ENCODE measurements at places on chromosomes 4 and X. TPM values are rescaled to one million over a fixed set of nuclear protein-coding genes. Genes with fewer than 3 reads are reported as not detected.

DSPP gene
- total RNA-seq = not detected

NRK gene
- total RNA-seq = not detected

DYNLT3 gene
- total RNA-seq = 157 TPM

NUDT10 gene
- 0.96 TPM for total RNA-seq

CTAG1B gene
- not detected for total RNA-seq

HTR2C gene
- total RNA-seq = 0.24 TPM

RASGEF1B gene
- total RNA-seq = not detected

PCYT1B gene
- total RNA-seq = 0.84 TPM

SSX2B gene
- 3.7 TPM for total RNA-seq

PABPC1L2A gene
- total RNA-seq = not detected

CXCL9 gene
- total RNA-seq = not detected

CSN1S1 gene
- total RNA-seq = not detected

DNA sequence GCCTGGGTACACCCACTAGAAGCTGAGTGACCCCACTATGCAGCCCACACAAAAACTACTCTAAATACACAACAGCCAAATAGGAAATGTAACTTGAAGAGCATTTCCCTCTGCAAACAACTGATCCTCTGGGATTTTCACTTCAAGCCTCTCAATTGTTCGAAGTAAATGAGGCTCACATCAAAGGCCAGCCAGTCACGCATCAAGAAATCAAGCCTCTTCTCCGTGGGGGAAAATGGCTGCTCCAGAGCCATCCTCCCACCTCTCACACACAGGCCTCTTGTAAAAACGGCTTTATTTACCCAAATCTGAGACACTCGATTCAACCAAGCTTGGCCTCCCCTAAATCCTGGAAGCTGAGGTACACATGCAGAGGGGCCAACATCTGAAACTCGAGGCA lies 14.3 kb downstream of the PCDH19 start:
- DNase-seq = no peak

- peak; percentile 68 for DNase-seq
Measured at GRCh38 chr4:39169426-39169825, 12.9 kb upstream of the WDR19 start.

DNA sequence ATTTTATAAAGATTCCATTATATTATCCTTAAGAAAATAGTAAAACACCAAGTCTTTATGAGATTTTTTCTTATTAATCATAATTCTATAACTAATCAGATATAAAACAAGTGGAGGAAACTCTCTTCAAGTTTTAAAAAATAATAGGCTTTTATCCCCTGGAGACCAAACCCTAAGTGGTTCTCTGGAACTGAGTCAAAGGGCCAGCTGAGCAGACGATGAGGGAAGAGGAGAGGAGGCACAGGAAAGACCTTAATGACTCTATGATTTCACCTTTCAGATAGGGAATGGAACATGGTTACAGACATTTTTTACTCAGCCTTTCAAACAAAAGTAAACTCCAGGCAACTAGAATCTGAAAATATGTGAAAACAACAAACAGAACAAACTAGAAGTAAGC lies 201.8 kb downstream of the SLC39A8 start:
- no peak for DNase-seq

DNA sequence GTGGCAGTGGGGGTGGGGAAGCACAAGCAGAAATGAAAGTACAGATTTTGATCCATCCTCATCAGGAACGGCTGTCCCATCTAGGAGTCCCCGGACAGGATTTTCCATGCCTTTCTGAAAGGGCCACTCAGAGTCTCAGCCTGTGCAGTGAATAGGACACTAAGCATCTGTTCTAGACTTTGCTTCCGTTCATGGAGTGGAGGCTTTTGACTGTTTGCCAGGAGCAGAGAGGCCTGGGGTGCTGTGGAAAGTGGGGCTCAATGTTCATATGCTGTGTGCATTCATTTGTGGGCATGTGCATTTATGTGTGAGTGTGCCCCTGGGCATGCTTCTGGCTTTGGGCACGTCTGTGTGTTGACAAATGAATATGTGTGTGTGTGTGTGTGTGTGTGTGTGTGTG lies 25.6 kb upstream of the MAMLD1 start:
- DNase-seq = peak; percentile 27

- DNase-seq = no peak
Measured at GRCh38 chr4:100977746-100978397, 369.5 kb downstream of the PPP3CA start.

- no peak for DNase-seq
Measured at GRCh38 chr4:101252721-101253120, 94.6 kb downstream of the PPP3CA start.

DNA sequence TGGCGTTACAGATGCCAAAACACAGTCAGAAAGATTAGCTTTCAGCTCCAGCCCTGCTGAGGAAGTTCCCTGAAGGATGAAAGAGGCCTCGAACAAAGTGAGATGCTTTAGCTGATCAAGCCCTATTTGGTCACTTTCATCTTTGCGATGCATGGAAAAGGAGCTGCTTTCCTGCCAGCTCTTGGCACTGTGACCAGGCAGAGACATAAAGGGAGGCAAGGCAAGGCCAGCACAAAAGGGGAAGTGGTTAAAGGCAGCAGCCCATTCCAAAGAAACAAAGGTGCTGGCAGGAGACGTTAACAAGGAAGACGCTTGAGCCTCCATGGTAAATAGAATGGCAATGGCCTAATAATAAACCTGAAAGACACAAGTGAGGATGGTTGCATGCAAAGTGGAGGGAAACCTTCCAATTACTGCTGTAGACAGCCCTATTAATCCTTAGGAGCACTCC lies 617.1 kb upstream of the INTU start:
- peak; percentile 63 for DNase-seq

- DNase-seq = peak; percentile 50
Measured at GRCh38 chrX:5681159-5681558, 547.5 kb downstream of the NLGN4X start.

DNA sequence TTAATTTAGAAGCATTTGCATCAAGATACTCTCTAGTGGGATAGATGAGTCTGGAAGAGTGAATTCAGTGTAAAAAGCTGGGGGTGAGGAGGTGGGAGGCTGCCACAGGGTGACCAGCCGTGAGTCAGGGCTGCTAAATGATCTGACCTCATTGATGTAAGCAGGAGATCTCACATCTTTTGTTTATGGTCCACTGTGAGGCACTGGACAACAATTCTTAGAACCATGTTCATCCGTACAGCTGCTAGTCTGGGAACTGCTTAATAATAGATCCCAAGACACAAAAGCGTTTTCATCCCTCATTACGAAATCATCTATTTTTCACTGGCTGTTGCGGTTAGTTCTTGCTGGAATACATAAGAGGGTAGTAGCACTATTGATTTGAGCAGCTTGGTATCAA lies 14.1 kb downstream of the KLF3 start:
- DNase-seq = peak; percentile 65

- DNase-seq = no peak
Measured at GRCh38 chrX:131988236-131988635, 34.9 kb upstream of the STK26 start.

DNA sequence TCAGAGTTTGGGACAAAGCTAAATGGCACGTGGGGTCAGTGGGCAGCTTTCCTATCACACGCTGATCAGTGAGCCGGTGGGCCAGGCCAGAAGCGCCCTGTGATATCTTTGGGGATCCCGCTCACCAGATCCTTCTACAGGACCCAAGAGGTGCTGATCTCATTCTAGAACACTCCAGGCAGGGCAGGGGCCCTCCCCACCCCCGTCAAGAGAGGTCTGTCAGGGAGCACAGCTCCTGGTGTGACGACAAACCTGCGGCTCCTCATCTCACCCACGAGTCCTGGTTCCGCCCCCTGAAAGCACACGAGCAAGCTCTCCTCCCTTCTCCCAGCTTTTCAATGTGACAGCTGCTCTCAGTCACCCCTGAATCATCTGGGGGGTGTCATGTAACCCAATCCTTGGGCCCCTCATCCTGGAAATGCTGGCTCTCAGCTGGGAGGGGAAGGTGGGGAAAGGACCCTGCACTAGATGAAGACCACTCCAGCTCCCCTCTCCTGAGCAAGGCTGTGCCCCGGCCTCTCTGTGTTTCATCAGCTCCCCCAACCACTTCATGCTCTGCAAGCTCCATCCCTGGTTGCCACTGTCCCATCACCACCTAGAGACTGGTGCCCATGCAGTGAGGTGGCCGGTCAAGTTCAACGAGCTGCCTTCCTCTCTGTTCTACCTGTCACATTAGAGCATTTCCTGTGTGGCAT lies 4.6 kb downstream of the HCFC1 start:
- no peak for DNase-seq

GRCh38 chr4:176780995-176781738 lies 11.6 kb downstream of the VEGFC start:
- DNase-seq = peak; percentile 26

DNA sequence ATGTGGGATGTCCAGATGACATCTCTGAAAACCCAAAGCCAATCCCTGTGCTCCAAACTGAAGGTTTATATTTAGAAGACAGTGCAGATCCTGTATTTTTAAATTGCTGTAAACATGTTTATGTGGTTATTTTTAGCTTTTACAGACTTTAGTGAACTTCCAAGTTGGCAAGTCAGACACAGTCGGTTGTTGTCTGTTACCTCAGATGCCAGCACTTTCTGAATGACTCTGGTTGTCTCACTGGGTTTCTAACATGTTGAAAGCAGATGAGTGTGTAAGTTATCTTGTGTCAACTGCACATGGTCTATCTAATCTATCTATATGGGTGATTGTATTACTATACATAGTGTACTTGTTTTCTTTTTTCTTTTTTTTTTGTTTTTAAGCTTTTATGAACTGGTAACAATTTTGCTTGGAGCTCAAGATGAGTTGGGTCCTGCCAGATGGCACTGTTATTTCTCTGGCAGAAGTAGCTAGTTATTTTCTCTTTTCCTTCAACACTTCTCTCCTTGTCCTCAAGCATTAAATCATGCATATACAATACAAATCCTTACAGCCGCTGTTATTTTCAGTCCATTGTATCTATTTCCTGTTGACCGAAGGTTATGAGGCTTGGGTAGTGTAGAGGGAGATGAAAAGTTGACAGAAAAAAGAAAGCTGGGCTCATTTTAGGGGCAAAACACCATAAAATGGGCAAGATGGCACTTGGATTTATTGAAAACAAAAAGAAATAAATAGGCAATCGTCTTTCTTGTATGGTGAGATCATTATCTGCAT lies 66.3 kb downstream of the GAB1 start:
- DNase-seq = peak; percentile 22

DNA sequence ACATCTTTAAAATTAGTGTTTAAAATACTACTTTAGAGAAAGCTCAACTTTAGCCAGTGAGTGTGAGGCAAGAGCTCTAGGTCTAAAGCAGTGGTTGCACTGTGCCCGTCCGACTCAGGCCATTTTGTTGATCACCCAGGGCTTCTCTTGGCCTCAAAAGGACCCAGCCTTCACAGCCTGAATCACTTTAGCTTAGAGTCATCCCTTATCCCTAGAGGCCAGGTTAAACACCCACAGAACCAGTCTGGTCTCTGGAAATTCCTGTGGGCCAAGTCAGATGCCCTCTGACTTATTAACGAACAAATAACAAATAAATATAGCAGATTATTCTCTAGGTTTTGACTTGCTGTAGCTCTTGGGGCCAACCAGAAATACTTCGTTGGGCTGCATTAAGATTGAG lies 102.3 kb downstream of the WWC2 start:
- DNase-seq = peak; percentile 42

DNA sequence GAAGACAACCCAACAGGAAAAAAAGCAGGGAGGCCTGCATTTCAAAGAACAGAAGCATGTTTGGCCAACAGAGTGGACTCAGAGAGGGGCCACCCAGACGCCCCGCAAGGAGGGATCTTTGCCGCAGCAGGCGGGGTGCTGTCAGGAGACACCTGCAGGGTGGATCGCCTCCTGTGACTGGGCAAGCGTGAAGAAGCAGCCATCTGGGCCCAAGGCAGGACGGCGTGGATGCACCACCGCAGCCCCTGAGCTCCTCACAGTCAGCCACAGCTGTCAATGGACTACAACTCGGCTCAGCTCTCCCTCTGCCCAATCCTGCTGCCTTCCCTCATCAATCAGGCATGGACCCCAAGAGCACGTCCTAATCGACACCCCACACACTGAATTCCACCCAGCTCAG lies 32.0 kb upstream of the MAN2B2 start:
- DNase-seq = no peak

- no peak for DNase-seq
Measured at GRCh38 chrX:13050151-13050550, 5.7 kb upstream of the FAM9C start.

DNA sequence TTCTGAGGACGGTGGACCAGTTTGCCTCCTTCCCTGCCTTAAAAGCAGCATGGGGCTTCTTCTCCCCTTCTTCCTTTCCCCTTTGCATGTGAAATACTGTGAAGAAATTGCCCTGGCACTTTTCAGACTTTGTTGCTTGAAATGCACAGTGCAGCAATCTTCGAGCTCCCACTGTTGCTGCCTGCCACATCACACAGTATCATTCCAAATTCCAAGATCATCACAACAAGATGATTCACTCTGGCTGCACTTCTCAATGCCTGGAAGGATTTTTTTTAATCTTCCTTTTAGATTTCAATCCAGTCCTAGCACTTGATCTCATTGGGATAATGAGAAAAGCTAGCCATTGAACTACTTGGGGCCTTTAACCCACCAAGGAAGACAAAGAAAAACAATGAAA lies 255.3 kb downstream of the RAPGEF2 start:
- DNase-seq = peak; percentile 32

- peak; percentile 66 for DNase-seq
Measured at GRCh38 chr4:4606321-4606720, 64.5 kb upstream of the STX18 start.

- peak; percentile 23 for DNase-seq
Measured at GRCh38 chrX:150143721-150144440, 205.6 kb upstream of the EOLA2 start.

DNA sequence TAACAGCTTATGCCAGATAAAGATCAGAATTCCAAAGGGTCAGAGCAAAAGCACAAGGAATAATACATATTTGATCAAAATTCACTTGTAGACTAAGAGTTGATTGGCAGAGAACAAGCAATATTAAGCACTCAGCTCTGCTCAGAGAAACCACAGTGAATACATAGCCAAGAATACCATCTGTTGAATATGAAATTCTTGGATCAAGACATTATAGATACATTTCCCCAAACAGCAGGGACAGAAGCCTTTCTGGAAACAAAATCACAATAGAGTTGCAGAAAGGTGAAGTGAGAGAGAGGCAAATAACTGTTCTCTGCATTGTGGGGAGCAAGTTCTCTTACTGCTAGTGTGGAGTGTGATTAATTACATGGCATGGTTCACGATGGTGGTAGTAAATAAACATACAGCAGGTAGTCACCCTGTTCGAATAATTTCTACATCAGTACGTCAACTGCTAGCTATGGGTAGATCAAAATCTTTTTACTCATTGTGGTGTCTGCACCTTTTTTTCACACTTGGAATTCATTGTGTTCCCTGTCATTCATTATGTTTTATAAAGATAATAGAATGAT lies 366.7 kb downstream of the PCDH7 start:
- no peak for DNase-seq
